ENCODE measurements at places on chromosomes 16 and 17.

DNA sequence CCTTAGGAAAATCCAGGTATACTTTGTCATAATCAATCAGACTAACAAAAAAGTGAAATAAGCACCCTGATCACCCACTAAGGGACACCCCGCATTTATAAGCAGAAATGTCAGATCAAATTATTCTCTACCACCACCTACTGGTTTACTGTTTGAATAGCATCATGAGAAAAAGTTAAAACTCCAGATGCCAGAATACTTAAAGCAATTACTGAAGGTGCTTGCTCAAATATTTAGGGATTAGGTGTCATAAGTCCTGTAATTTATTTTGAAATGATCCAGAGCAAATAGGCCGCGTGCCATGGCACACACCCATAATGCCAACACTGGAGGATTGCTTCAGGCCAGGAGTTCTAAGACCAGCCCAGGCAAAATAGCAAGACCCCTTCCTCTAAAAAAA, 2.3 kb downstream of the TOP2A start:
- DNase-seq, result no peak

- DNase-seq, result no peak
Measured at GRCh38 chr17:72901083-72901482, 191.4 kb downstream of the SLC39A11 start.

DNA sequence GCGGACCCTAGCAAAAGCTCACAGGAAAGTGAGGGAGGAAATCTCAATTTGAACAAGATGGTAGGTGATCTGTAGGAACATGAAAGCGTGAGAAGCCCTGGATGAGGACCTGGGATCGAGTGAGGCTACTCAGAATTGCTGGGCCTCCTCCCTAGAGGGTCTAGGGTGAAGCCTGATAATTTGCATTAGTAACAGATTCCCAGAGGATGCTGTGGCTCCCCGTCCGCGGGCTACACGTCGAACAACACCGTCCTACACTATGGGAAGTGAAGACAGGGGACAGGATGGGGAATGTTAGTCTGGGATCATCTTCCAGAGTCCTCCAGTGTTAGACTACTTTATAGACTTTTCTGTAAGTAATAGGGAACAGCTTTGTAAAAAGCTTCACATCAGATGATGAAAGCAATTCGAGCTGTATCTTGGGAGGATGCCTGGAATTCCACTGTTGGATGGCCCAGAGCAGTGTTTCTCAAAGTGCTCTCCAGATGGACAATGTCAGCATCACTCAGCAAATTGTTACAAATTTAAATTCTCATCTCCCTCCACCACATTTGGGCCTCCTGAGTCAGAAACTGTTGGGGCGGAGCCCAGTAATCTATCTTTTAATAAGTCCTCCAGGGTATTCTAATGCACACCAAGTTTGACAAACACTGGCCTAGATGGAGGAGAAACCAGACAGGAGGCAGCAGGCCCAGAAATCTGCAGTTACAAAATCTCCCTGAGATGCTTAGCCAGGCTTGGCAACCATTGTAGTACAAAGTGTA, 6.5 kb downstream of the FNDC8 start:
- no peak for DNase-seq

DNA sequence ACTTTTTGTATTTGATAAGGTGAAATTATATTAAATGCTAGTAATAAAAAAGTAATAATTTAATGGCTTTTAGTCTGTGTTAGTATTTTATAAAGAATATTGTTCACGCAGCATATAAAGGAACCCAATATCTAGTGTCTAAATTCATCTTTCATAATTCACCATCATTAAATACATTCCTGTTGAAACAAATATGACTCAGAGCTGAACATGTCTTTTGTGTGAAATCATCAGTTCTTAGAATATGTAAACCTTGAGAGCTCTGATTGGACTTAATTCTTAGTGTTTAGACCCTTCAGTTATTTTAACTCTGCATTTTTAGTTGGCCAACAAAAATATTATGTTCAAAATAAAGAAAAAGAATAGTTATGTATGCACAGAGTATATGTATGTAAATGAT, 71.8 kb downstream of the ABHD15 start:
- DNase-seq, result no peak

- DNase-seq, result no peak
Measured at GRCh38 chr17:4130715-4131114, 12.1 kb downstream of the ZZEF1 start.

DNA sequence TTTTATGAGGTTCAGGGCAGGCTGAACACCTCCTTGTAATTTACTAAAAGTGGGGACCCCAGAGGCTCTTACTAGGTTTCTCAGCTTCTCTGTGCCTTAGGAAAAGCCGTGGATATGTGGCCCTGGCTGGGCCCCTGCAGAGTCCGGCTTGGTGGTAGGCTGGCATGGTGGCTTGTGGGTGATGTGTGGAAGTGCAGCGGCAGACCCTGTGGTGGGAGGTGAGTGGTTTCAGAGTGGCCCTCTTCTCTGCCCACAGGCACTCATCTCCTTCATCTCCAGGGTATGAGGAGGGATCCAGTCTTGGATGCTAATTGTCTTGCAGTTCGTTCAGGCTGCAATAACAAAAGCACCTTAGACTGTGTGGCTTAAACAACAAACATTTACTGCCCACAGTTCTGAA, 58.9 kb downstream of the ASIC2 start:
- no peak for DNase-seq

- DNase-seq, result no peak
Measured at GRCh38 chr16:56789360-56789759, 59.4 kb downstream of the NUP93 start.

DNA sequence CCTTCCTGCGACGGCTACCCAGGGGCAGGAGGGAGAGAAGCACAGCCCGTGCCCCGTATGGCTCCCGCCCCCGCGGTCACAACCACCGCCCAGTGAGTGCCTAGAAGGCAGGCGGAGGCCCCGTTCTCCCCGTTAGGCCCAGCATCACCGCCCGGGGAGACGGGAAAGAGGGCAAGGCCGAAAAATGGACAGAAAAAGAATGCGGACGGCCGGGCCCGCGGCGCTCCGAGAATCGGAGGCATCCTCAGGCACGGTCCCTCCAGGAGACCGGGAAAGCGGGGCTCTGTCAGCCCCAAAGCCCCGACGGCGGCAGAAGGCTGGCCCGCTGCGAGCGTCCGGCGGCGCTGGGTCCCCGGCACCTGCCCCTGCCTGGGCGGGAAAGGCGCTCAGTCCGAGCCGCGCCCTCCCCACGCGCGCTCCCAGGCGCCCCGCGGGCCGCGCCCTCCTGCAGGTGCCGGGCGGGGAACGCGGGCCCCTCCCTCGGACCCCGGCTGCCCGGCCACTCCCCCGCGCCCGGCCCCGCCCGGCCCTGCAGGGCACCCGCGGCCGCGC, 407 bp downstream of the MCRIP1 start:
- peak; percentile 24 for DNase-seq

DNA sequence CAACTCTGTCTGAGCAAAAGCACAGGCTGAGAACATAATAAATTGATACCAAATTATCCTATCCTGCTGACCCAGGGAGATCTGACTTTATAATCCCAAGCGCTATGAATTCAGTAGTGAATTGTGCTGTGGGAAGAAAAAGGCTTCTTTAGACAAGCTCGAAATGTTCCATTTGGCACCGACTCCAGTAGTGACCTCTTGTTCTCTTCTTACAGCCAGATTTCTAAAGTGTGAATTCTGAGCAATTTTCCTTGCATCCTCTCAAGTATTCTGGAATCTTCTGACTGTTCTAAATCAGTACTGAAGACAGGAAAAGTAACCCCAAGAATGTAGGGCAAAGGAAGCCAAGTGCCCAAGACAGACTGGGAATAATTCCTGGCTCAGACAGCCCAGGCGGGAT, 58.2 kb downstream of the CDYL2 start:
- no peak for DNase-seq

- DNase-seq, result no peak
Measured at GRCh38 chr17:77526259-77526711, 385.5 kb downstream of the SEC14L1 start.

DNA sequence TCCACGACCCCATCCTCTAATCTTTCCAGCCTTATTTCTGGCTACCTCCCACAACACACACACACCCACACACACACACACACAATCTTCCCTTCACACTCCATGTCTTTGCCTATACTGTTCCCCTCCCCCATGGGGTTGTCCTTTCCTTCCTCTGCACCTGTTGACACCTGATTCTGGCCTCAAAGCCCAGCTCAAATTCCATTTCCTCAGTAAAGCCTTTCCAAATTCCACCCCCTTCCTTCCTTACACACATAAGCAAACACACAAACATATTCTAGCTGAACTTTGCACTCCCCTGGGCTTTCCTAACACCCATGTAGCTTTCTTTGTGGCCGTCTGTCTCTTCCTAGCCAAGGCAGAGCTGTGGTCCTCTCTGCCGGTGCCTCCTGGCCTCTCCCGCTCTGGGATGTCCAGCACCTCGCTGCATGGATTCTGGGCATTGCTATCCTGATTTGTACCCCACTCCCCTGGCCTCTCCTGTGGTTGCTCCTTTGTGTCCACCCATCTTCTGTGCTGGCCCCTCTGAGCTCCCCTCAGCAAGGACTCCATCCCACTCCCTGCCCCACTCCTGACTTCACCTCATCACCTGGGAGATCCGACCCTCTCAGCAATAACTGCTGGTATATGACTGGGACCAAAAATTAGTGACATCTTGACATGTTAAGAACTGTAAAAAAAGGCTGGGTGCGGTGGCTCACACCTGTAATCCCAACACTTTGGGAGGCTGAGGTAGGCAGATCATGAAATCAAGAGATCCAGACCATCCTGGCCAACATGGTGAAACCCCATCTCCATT, 8.4 kb upstream of the SRCIN1 start:
- DNase-seq, result no peak

DNA sequence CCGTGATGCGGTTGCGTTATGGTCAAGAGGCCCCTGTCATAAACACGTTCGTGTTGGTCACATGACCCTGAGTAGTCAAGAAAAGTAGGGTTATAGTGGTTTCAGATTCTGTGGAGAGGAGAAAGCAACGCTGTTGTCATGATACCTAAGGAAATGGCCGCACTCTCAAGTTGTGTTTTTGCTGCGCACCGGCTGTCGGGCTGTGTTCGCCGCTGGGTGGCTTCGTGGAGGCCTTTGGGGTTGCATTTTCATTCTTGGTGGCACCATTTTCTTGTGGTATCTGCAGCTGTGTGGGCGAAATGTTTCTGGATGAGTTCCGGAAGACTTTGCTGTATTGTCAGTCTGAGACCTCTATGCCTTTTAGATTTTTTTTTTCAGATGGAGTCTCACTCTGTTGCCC, 35.0 kb downstream of the DEF8 start:
- DNase-seq, result no peak

GRCh38 chr17:19897090-19897837, 29.5 kb upstream of the ULK2 start:
- no peak for DNase-seq

- no peak for DNase-seq
Measured at GRCh38 chr16:10558746-10559641, 21.4 kb downstream of the EMP2 start.

DNA sequence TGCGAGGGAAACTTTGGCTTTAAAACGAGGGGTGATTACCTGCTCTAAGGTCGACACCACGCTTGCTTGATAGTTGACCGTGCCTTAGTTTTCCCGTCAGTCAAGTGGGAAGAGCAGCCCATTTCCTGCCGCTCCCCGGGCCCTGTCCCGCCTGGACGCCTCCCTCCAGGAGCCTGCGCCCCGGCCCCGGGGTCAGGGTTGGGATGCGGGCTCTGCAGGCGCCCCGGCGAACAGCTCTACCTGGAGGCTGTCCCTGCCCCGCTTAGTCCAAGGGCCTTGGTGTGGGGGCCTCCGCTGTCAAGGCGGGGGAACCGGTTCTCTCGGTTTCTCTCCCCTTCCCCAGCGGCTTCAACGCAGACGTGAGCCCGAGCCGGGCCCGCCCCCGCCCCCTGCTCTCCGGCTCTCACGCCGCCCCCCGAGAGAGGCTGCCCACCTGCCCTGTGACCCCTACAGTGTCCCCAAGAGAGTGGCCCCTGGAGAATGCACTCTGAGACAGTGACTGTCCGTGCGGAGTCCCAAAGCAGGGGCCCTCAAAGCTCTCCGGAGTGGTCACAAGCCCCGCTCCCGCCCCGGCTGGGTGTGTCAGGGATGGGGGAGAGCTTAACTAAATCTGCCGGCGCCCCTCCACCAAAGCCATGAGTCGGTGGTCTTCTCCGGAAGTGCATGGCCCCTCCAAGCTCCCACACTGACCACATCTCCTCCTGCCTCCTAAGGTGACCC, 117.4 kb upstream of the SMURF2 start:
- no peak for DNase-seq

DNA sequence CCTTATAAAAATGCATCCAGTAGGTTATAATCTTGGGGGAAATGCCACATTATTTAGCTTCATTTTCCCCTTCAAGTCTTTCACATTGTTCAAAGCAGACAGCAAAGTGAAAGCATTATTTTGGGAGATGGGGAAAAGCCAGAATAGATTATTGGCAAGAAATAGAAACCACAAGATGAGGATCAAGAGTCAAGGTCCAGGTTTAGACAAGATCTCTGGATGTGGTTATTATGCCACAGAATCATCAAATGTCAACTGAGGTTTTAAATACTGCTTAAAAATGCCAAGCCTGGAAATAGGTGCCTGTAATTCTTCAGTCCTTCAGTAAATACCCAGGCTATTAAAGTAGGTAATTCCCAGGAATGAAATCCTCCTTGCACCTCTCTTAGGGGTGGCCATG, 65.1 kb upstream of the ALOX12 start:
- no peak for DNase-seq

DNA sequence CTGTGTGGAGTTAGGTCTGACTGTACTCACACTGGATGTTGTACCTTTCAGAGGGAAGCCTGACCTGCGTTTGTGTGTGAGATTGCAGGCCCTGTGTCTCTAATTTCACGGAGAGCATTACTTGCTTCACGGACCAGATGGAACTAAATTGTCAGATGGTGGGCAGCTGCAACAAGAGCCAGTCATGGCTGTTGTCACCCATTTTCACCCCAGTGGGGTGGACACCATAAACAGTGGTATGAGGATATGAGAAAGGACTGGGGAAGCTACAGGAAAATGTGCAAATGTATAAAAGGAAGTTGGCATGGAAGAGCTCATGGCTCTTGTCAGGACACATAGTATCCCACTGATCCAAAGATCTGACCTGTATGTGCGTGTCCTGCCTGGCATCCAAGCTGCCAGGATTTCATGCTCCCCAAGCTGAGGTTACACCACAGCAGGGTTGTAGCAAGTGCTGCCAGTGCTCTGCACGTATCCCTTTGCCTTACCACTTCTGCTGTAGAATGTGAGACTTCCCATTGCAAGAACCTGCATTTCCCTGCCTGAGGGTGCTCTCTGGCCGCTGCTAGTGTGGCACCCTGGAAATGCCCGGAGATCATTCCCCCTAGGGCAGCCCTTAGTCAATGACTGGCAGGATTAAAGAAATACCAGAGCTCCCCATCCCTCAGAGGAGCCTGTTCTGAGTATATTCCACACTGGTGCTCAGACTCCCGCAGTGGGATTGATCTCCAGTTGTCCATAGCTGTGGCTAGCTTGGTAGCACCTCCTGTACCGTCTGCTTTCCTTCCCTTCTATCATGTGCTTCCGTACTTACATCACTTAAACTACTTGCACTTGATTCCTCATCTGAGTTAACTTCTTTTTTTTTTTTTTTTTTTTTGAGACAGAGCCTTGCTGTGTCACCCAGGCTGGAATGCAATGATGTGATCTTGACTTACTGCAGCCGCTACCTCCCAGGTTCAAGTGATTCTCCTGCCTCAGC, 70.4 kb upstream of the TANC2 start:
- no peak for DNase-seq

- DNase-seq, result no peak
Measured at GRCh38 chr16:75452464-75453190, 11.9 kb downstream of the TMEM170A start.

GRCh38 chr16:17571499-17572093, 100.8 kb upstream of the XYLT1 start:
- no peak for DNase-seq

- DNase-seq, result no peak
Measured at GRCh38 chr16:81614171-81614570, 164.9 kb upstream of the PLCG2 start.

- DNase-seq, result no peak
Measured at GRCh38 chr16:66970775-66971720, 10.0 kb downstream of the CES3 start.
